ENCODE measurements at places on chromosomes 13 and 19.

- DNase-seq: no peak
Observed at GRCh38 chr19:50402544-50403301, 16.0 kb upstream of the SPIB start.

DNA sequence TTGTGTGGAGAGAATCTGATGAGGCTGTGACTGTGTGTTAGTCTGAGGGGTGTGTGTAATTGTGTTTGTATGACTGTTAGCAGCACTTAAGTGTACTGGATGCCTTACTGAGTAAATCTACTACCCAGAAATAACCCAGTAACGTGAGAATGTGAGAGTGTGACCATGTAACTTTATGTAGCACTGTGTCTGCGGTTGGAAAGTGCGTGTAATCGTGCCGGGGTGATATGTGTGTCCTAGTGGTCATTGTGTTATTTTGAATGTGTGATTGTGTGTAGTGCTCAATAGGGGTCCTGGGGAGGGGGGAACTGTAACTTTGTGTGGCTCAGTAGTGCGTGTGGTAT is 550 bp downstream of the ZNF383 start:
- no peak for DNase-seq

DNA sequence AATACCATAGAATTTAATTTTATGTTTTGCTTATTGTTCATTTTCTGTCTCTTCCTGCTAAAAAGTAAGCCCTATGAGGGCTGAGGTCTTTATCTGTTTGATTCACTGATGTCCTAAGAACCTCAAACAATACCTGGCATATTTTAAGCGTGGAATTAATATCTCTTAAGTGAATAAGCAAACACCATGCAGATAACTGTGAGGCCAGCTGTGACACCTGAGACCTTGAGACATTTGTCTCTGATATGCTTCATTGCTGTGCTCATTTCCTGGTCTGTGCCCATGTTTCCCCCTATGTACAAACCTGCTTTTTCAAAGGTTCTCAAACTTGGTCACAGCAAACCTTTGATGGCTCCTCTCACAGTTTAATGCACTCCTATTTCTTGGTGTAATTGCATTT is 254.6 kb downstream of the COG6 start:
- DNase-seq: no peak

GRCh38 chr13:39565036-39565949 is 37.7 kb downstream of the LHFPL6 start:
- DNase-seq: no peak

DNA sequence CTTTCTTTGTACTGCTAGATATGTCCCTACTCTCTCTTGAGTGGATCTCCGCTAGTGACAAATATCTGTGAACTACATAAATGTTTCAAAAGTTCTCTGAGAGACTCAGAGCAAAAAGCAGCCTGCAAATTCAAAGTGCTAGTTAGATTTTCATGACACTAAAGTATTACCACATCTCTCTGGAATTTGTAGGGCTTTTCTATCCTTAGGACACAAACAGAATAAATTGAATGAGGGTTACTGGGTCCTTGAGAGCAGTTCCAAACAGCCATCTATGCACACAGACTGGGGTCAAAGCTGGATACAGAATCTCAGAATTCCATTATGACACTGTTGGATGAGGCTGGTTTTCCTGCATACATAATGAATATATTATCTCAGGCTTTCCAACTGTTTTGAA is 953.2 kb downstream of the DIAPH3 start:
- no peak for DNase-seq

- no peak for DNase-seq
Observed at GRCh38 chr13:42123600-42123999, 75.2 kb downstream of the DGKH start.
